ENCODE measurements at places on chromosomes 4 and X. TPM values are rescaled to one million over a fixed set of nuclear protein-coding genes. Genes with fewer than 3 reads are reported as not detected.

Gene NAP1L3
- 126 TPM for total RNA-seq

GRCh38 chr4:126778348-126778747 lies 854.4 kb upstream of the INTU start:
- no peak for DNase-seq

DNA sequence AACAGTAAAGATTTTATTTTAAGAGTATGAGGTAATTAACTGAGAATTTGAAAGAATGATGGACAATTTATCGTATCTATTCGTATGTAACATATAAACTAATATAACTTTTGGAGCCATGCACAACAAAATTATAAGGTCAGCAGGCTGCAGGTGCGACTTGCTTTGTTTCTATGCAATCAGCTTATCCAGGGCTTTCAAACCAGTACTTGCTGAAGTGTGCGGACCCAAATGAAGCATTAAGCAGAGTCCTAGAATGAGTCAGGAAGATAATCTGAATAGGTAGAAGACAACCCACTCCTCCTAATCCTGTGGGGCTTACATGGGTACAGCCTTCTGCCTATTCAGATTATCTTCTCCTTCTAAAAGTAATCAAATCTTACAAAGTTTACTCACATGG lies 2.1 kb downstream of the NSD2 start:
- DNase-seq: no peak

DNA sequence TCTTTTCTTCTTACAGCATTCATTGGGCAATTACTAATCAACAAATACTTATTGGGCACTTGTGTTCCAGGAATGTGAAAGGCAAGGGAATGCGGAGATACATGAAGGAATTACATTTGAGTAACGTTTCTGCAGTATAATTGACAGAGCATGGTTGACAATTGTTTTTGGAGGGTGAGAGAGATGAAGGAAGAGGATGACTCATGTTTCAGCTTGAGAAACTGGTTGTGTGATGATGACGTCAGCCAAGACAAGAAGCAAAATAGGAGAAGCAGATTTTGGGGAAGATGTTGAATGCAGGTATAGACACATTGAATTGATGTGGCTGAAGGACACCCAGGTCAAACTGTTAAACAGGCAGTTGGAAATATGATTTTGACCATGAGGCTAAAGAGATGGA lies 8.0 kb upstream of the CPEB2 start:
- DNase-seq: no peak

GRCh38 chr4:77450006-77450405 lies 155.6 kb upstream of the CXCL13 start:
- no peak for DNase-seq

- no peak for DNase-seq
These were observed 27.6 kb upstream of the KCNIP4 start for GRCh38 chr4:21976166-21976565.

GRCh38 chr4:2256781-2257191 lies 5.1 kb downstream of the MXD4 start:
- DNase-seq: no peak

GRCh38 chr4:99645638-99646037 lies 12.0 kb downstream of the C4orf54 start:
- no peak for DNase-seq

GRCh38 chrX:46913667-46914066 lies 1.4 kb downstream of the JADE3 start:
- no peak for DNase-seq

DNA sequence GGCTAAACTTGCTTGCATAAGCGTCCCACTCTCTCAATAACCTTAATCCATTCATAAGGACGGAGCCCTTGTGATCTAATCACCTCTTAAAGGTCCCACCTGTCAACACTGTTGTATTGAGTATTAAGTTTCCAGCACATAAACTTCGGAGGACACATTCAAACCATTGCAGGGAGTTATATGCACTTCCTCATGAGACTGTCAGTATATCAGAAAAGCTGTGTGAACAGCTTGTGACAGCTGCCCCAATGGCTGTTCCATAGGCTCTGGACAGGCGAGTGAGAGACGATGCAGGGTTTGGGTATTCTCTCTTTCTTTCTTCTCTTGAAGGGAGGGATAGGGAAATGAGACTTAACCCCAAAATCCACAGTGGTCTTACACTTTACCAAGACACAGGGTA lies 64.2 kb upstream of the RPL34 start:
- no peak for DNase-seq

DNA sequence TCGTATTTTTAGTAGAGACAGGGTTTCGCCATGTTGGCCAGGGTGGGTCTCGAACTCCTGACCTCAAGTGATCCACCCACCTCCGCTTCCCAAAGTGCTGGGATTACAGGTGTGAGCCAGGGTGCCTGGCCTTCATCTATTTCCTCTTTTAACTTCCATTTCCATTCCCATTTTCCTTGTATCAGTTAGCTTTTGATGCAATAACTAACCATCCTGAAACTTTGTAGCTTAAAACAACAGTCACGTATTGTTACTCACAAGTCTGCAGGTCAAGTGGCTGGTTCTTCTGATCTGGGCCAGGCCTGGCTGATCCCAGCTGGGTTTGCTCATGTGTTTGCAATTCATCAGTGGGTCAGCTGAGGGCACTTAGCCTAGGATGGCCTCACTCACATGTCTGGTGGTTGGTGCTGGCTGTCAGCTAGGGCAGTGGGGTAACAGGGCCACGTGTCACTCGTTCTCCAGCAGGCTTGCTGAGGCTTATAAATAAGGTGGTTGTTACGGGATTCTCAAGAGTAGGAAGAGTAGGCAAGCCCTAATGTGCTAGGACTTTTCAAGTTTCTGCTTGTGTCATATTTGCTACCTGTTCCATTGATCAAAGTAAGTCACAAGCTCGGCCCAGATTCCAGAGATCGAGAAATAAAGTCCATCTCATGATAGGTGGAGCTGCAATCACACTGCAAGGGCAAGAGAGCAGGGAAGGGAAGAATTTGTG lies 88.2 kb downstream of the SOWAHB start:
- no peak for DNase-seq

DNA sequence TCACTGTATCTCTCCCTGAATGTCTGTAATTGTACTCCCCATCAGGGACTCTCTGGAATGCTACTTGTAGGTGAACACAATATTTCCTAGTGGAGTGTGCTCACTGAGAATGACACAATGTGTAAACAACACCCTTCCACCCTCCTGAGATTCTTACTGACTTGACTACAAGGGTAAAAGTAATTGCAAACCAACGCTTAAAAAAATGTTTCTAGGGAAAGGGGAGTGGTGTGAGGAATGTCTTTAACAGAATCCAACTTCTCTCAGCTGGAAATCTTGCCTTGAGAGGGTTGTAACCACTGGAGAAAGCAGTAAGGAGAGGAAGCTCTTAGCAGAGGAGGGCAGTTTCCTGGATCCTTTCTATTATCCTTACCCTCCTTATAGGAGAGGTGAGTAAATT lies 5.1 kb upstream of the RAPGEF2 start:
- no peak for DNase-seq

DNA sequence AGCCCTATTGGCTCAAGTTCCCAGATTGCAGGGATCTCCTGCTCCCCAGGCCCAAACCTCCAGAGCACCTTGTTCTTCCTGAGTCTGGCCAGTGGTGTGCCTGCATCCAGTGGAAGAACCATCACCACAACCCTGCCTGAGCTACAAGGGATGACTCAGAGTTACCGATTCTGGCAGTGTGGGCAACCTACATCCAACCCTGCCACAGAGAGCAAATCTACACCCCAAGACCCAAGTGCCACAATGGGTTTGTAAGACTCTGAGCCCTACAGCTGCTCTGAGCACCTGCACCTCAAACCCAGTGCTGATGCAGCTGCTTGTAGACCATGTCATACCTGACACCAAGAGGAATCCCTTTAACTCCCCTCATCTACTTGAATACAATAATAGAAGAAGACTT lies 110.0 kb downstream of the SOWAHB start:
- DNase-seq: no peak

- DNase-seq: no peak
These were observed 87.1 kb downstream of the HDX start for GRCh38 chrX:84415140-84415539.

Data from occipital lobe (tissue), 3 donors.